ENCODE measurements at places on chromosomes 3 and 15.

DNA sequence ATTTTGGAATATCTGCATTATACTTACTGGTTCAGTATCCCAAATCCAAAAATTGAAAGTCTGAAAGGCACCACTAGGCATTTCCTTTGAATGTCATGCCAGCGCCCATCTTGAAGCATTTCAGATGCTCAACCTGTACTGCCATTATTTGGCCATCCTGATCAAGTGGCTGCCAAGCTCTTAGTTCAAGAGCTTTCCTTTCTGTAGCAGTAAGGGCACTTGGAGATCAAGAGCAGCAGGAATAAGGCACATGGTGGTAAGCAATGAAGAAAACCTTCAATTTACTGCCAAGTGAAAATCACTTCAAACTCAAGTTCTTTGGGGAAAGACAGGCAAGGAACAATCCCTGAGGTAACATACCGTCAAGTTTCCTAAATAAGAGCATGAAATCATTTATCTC is 10.0 kb downstream of the RHOA start:
- DNase-seq: no peak

DNA sequence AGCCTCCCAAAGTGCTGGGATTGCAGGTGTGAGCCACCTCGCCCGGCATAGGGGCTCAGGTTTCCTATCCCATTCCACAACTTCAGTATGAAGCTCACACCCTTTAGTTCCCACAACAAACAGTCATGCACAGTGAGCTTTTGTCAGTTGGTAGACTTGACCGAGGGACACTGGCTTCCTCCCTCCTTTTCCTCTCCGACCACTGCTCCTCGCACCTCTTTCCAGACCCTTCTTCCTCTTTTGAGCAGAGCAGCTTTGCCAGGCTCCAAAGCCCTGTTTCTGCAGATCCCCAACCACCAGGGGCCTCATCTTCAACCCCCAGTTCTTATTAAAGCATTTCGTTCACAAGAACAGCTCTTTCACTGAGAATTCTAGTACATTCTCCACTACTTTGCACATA is 12.7 kb upstream of the CILP start:
- no peak for DNase-seq

DNA sequence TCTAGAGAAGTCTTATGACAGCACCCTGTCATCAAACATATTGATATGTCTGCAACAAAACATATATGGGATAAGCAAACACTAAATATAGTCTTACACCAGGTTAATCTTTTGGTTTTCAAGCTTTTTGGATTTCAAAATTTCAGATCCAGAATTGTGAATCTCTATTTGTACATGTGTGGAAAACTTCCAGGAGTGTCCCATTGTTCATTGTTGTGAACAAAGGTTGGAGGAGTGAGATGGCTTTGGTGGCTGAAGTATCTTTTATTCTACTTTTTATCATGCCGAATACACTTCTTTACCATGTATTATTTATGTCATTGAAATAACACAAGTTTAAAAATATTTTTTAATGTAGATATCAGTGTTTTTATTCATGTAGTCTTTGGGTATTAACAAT is 5.9 kb upstream of the FHIT start:
- DNase-seq: no peak

GRCh38 chr3:23938688-23939087 is 6.4 kb upstream of the NR1D2 start:
- no peak for DNase-seq

- DNase-seq: peak; percentile 1
These were observed 185.9 kb upstream of the CADM2 start for GRCh38 chr3:84772841-84773240.

- DNase-seq: no peak
These were observed 62.3 kb downstream of the NOX5 start for GRCh38 chr15:69076756-69077155.

DNA sequence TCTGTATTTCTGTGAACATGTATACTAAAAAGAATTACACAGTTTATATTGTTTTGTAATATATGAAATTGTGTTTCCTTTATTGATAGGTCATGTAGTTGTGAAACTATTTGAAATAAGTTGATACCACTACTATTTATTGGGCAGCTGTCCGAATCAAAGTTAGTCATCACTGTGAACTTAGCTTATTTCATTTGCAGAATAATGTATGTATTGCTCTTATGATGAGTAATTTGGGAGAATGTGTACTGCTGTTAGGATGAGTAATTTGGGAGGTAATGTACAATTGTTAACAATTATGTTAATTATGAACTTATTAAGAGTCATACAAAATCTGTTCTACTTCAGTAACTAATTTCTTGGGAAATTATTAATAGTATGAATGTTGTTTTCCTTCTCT is 22.2 kb downstream of the FXR1 start:
- no peak for DNase-seq

GRCh38 chr15:72161361-72162132 is 36.0 kb downstream of the GRAMD2A start:
- no peak for DNase-seq

DNA sequence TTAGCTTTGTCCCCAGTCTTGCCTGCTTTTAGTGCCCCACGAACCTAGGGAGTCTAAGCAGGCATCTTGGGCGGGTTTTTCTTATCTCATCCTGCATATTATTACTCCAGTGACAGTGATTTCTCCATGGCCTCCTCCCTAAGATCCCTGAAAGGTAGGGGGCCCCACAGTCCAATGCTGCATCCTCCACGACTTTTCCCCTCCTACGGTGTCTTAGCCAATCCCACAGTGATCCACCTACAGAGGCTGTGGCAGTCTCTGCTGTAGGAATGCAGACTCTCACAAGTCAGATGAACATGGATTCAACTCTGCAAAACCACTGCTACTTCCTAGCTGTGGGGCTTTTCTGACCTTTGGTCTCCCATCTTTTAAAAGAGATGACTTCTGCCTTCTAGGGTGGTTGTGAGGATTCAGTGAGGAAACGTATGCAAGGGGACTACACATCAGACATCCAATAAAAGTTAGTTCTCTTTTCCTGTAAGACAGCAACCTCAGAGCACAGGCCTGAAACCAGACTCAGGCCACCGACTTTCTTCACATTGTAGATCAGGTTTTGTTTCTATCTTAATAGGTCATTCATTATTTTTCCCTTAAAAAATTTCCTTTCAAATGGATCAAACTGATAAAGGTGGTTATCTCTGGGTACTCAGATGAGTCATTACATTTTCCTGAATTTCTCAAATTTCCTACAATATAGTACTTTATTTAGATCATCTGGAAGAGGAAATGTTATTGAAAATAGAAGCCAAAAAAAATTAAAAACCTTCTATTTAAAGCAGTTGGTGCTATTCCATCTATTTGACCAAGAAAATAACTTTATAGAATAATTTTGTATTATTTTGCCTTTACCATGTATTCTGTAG is 23.2 kb downstream of the ILDR1 start:
- DNase-seq: no peak

DNA sequence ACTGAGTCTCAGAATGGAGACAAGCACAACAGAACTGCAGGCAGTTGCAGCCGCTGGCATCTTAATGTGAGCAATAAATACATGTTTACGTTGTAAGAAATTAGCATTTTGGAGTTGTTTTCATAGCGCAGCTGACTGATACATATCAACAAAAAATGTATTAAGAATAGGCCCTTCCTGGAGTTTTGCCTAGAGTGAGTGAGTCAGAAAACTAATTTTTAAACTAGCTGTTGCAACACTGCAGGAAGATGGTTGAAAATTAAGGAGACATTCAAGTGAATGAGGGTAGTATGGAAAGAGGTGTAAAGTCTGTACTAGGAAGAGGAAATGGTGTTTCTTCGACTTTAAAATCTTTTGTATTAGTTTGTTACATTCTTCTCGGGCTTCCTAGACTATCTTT is 39.6 kb upstream of the TIMP4 start:
- DNase-seq: no peak

- no peak for DNase-seq
These were observed 5.2 kb downstream of the CAMKV start for GRCh38 chr3:49864505-49864904.

- DNase-seq: no peak
These were observed 274.3 kb downstream of the EPHB1 start for GRCh38 chr3:135069406-135069805.

DNA sequence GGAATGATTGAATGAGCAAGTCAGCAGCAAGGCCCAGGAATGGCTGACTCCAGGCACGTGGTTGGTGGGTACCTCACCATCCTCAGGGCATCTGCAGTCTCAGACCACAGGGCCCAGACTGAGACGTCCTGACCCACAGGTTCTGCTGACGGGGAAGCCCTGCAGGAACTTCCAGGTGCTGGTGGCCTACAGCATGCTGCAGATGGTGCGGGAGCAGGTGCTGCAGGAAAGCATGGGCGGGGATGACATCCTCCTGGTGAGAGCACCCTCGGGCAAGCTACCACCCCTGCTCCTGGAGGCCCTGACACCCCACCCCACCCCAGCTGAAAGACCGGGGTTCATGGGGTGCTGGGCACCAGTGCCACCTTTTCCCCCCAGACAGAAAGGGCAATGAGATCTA is 14.1 kb downstream of the TBC1D21 start:
- DNase-seq: no peak

- DNase-seq: peak; percentile 29
These were observed 241.4 kb downstream of the PTPRG start for GRCh38 chr3:61802772-61803171.

DNA sequence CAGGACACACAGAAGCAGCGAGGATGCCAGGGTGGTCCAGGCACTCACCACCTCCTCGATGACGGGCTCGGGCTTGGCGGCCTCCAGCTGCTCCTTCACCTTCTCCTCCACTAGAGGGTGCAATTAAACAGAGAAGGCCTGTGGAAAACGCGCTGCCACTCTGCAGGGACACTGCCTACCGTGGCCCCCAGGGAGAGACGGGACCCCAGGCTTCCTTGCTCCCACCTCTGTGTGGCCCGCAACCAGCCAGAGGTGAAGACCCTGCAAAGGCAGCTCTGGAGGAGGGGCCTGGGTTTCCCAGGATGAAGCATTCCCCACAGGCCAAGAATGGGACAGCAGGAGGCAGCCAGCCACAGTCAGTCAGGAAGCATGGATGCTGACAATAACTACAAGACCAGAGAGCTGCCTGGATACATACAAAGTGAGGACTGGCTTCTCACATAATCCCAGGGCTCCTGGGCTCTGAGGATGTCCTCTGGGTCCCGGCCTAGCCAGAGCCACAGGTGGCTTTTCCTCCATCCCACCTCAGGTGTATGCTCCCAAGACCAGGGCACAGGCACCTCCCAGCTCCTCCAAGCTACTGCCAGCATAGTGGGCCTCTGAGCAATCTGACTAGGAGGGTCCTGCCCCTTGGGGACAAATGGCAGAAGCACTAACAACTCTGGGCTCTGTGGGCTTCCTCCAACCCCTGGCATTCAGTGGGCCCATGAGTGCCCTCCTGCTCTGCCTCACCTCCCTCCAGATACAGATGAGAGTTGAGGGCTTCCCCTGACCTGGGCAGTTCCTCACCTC is 46.2 kb downstream of the PTH1R start:
- no peak for DNase-seq

DNA sequence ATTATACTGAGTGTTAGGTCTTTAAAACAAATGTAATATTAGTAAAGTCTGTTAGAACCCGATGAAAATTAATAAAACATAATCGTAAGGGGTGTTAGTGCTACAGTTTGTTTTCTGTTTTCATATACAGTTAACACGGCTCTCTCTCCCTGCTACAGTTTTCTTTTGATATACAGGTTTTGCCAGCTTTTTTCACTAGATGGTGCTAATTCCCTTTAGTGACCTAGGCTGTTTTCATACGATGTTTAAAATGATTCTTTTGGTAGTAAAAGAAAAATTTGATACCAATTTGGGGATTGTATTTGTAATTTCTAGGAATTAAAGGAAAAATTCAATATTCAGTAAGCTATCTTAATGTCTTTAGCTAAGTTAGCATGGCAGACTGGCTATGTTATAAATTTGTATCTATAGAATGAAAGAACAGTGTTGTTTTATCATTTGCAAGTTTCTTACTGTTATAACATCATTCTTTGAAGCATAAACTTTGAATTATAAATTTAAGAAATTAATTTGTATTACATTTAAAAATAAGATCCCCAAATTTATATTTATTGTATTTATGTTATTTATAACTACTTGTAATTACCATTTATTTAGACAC is 11.5 kb downstream of the APH1B start:
- DNase-seq: peak; percentile 49

GRCh38 chr15:65791335-65792137 is 557 bp downstream of the DENND4A start:
- peak; percentile 29 for DNase-seq

GRCh38 chr3:16090706-16091105 is 83.8 kb upstream of the GALNT15 start:
- DNase-seq: no peak

DNA sequence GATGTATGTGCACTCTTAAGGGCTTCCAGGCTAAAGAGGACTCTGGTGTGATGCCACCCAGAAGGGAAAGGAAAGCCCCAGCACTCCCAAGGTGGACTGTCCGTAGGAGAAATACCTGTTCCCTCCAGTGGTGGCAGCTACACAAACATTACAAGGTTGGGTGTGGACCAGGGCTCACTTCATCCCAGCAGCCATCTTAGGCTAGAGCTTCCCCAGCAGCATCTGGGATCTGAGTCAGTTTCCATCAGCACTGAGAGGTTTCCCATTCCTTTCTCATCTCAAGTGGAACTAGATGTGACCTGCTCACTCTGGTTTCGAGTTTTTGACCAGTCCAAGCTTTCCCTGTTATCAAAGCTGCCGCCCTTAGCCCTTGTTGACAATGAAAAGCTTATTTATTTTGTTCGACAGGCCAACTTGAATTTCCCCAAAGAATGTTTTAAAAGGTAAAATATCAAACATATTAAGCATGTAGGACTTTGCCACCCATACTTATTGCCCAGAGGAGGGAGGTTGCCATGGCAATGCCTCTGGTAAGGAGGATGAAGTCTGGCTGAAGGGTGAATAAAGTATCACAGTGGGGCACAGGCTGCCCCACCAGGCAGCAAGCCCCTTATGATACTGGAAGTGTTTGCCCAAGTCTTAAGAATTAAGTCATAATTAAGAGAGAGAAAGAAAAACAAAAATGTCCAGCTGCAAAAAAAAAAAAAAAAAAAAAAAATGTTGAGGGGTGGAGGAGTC is 28.9 kb downstream of the CLDN18 start:
- DNase-seq: no peak

DNA sequence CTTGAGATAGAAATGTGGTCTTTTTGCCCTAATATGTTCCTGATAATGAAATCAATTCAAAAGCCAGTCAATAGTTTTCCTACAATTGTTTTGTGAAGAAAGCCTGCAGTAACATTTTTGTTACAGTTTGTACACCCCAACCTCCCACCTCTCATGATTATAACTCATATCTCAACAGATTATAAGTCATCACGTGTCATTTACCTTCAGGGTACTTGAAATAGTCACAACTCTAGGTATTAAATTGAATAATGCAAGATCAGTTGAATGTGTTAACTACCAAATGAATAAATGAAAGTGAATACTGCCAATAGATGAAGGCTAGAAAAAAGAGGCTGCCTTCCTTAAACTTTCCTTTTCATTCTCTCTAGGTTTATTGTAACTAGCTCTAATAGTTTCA is 32.9 kb upstream of the CTDSPL2 start:
- DNase-seq: no peak

- no peak for DNase-seq
These were observed 475.4 kb downstream of the OCA2 start for GRCh38 chr15:27623560-27624305.

Measured in COR-L47 (cell line).